ENCODE measurements at places on chromosomes 3 and 15. TPM values are rescaled to one million over a fixed set of nuclear protein-coding genes. Genes with fewer than 3 reads are reported as not detected.

Gene CNTN6
- total RNA-seq, result 4.6 TPM

Gene LRRN1
- total RNA-seq, result 8.3 TPM

Gene ETV5
- total RNA-seq, result 24.5 TPM

Gene PLA1A
- 3.9 TPM for total RNA-seq

Gene CGNL1
- total RNA-seq, result 40.1 TPM

Gene FBXO40
- total RNA-seq, result 1.5 TPM

Gene ZBED2
- total RNA-seq, result not detected

Gene CAPN3
- 121 TPM for total RNA-seq

Gene DNAH12
- 0.41 TPM for total RNA-seq

Gene CEP152
- total RNA-seq, result 11.3 TPM

Gene CPNE9
- total RNA-seq, result 0.23 TPM

Gene PATL2
- 1.2 TPM for total RNA-seq

Gene CHRNA3
- 0.41 TPM for total RNA-seq

Gene EPHA3
- total RNA-seq, result 6.6 TPM

Gene CCNL1
- total RNA-seq, result 280 TPM

Gene LTF
- total RNA-seq, result 24.8 TPM

Gene PGBD4
- 2.0 TPM for total RNA-seq

Gene CD200
- 13.4 TPM for total RNA-seq

Gene SLC6A1
- 1.6 TPM for total RNA-seq

Gene MORC1
- total RNA-seq, result 0.35 TPM

Gene GALNT15
- total RNA-seq, result 9.9 TPM

Gene ZIC4
- 0.47 TPM for total RNA-seq

Gene SNRPN
- total RNA-seq, result 188 TPM

Gene CPLX3
- not detected for total RNA-seq

Gene KPNA1
- 26.9 TPM for total RNA-seq

Gene NUP210
- total RNA-seq, result 27.6 TPM

Gene RAB7A
- total RNA-seq, result 68.8 TPM

Gene MIX23
- 14.8 TPM for total RNA-seq

Gene B3GALNT1
- 38.1 TPM for total RNA-seq

Gene PAQR5
- 32.4 TPM for total RNA-seq

Gene ABCF3
- total RNA-seq, result 65.3 TPM

Gene APH1B
- total RNA-seq, result 18.2 TPM

Gene ZNF80
- 0.06 TPM for total RNA-seq

Gene SLC12A8
- total RNA-seq, result 7.2 TPM

Gene CLRN1
- total RNA-seq, result not detected

Gene IDH3A
- 32.4 TPM for total RNA-seq

Gene CNTN4
- total RNA-seq, result 34.7 TPM

Gene ABI3BP
- total RNA-seq, result 17.9 TPM
